NCI-H2081 (cell line): ENCODE measurements at places on chromosomes 12 and 14.

DNA sequence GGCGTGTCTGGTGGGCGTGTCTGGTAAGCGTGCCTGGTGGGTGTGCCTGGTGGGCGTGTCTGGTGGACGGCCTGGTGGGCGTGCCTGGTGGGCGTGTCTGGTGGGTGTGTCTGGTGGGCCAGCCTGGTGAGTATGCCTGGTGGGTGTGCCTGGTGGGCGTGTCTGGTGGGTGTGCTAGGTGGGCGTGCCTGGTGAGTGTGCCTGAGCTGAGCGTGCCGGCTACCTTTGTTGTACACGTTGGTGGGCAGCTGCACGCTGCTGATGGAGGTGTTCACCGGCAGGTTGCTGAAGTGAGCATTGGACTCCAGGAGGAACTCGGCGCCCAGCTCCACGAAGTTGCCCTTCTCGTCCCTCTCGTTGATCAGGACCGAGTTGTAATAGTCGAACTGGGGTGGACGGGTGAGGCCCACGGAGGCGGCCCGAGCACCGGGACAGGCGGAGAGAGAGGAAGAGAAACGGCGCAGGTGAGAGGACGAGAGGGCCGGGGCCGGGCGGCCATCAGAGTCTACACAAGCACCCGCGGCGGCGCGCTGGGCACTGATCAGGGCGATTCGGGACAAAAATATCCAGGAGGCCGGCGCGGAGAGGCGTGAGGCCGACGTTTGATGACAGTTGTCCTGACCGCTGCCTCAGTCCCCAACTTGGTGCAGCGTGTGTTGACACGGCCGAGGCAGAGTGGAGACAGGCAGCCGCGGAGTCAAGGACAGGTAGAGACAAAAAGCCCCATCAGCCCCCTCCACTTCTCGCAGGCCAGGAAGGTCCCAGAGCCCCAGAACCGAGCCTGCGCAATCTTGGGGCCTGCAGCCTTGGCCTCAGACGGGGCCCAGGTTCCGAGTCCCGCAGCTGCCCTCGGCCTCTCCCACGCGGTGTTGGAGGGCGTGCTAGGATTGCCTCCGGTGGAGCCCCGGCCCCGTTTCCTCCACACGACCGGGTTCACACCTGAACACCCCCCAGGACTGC, 10.5 kb downstream of the CACNA2D4 start:
- no peak for DNase-seq

DNA sequence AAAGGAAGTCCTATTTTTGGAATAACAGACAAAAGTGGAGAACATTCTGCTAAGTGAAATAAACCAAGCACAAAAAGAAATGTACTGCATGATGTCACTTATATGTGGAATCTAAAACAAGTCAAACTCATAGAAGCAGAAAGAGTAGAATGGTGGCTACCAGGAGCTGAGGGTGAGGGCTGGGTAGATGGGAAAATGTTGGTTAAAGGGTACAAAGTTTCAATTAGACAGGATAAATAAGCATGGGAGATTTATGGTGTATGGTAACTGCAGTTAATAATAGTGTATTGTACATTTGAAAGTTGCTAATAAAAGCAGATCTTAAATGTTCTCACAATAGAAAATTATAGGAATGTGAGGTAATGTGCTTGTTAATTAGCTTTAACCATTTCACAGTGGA, 12.8 kb downstream of the LUM start:
- DNase-seq = no peak

DNA sequence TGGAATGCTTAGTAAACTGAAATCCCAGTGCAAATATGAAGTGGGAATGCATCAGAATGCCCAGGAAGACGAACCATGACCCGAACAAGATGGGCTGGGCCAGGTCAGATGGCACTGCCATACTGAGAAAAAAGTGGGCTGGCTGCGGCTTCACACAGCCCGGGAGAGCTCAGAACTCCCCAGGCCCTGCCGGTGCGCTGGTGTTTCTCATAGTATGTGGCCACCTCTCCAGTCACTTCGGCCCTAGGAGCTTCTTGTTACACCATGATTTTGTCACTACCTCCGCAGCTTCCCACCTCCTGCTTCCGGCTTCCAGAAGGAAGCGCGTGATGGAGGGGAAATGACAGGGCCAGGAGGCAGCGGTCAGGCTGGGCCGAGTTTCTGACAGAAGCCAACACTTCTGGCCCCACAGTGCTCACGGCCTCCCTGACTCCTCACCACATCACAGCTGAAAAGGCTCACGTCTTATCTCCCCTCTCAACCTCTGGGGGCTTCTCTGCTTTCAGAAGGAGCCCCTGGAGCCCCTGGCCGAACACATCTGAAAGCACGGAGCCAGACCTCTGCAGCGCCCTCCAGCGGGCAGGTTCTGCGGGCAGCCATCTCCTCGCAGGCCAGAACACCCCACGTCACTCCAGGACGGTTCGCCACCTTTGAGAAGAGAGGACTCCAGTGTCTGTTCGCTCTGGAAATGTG, 30.7 kb downstream of the DAD1 start:
- no peak for DNase-seq

DNA sequence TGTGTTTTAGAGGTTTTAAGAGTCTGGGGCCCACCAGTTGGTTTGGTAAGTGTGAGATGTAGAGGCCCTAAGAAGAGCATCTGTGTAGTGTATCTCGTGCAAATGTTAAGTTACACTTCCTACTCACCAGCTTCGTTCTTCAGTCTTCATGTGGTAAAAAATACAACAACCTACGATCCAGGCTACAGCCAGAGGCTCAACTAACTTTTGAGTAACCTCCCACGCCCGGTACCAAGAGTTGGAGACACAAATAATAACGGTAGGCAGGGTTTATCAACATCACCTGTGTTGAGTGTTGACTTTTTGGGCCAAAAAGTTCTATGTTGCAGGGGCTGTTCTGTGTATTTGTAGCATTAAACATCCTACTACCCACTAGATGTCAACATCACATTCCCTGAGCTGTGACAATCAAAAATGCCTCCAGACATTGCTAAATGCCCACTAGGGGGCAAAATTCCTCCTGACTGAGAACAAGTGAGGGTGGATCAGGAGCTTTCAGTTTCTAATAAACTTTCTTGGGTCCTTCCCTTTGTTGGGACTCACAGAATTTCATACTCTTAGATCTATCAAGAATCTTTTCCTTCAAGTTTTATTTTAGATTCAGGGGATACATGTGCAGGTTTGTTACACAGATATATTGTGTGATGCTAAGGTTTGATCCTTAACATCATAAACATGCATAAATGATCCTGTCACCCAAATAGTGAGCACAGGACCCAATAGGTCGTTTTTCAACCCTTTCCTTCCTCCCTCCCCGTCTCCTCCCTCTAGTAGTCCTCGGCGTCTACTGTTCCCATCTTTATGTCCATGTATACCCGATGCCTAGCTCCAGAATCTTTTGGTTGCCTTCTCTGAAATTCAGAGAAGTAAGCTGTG, 94.7 kb downstream of the SLC2A13 start:
- peak; percentile 78 for DNase-seq

GRCh38 chr12:6044082-6044481, 80.4 kb downstream of the VWF start:
- no peak for DNase-seq

- no peak for DNase-seq
Measured at GRCh38 chr14:39768589-39768988, 336.4 kb upstream of the FBXO33 start.

- no peak for DNase-seq
Measured at GRCh38 chr14:98551028-98551427, 721.0 kb downstream of the BCL11B start.

- DNase-seq = no peak
Measured at GRCh38 chr12:51915003-51915625, 7.8 kb downstream of the ACVRL1 start.

- no peak for DNase-seq
Measured at GRCh38 chr14:72688990-72689671, 204.8 kb downstream of the DPF3 start.

DNA sequence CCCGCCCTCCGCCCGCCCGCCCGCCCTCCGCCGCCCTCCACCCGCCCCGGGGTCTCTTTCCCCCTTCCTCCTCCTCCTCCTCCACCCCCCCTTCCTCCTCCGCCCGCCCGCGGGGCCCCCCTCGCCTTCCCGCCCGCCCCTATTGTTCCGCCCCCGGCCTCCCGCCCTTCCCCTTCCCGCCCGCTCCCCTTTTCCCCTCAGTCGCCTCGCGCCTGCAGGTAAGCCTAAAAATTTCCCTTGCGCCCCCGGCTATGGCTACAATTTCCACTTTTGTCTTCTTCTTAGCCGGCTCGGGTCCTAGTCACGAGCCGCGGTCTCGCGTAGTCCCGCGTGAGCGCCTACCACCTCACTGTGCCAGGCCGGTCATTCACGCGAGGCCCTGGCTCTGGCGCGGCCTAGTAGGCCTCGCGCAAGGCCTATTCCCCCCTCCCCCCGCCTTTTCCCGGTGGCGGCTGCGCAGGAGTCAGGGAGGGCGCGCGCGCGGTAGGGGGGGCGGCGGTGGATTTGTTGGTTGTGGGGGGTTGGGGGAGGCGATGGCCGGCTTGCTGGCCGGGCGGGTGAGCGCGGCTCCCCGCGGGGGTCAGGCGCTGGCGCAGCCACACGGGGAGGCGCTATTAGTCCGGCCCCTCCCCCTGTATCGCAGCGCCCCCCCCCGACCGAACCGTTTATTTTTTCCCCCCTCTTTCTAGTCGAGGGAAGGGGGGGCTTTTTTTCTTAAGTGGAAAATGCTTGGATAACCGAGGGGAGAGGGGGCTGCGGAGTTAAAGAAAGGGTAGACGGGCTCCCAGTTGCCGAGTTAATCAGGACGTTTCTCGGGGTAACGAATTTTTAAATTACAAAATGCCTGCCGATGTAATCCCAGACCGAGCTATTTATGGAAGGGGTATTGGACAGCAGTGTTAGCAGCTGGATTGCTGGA, 516 bp downstream of the PCBP2 start:
- DNase-seq = peak; percentile 89

DNA sequence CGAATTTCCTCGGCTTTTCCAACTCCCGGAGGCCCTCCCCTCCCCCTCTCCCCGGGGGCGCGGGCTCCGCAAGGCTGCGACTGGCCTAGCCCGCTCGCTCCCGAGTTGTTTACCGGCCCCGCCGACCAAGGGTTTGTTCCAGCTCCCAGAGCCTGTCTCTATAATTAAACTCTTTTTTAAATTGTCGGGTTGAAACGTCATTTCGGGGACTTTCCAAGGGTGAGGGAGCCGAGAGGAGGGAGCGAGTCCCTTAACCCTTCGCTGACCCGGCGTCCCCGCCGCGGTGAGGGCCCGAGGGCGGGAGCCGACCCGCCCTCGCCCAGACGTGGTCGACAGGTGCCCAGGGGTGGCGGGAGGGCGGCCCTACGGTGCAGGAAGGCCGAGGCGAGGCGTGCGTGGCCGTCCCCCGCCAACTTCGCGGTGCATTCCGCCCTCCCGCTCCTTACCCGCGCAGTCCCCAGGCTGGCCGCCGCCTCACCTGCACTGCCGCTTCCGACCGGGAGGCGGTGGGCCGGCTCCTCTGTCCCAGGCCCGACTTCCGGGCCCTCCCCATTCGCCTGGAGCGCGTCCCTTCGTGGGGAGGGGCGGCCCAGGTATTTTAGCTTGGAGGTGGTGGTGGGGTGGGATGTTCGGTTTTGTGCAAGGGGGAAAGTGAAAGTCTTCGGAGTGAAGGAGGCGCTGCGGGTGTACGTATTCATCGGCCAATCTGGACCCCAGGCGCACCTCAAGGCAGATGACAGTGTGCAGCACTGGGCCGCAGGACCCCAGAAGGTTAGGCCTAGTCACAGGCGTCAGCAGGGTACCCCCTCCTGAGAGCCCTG, 2.9 kb upstream of the ZFP36L1 start:
- peak; percentile 38 for DNase-seq

- DNase-seq = no peak
Measured at GRCh38 chr14:102985665-102986064, 63.2 kb downstream of the AMN start.

- no peak for DNase-seq
Measured at GRCh38 chr12:47822401-47822800, 2.7 kb upstream of the HDAC7 start.

GRCh38 chr14:72598306-72598705, 295.6 kb downstream of the DPF3 start:
- no peak for DNase-seq

GRCh38 chr12:68140556-68140955, 19.0 kb downstream of the IFNG start:
- peak; percentile 29 for DNase-seq

DNA sequence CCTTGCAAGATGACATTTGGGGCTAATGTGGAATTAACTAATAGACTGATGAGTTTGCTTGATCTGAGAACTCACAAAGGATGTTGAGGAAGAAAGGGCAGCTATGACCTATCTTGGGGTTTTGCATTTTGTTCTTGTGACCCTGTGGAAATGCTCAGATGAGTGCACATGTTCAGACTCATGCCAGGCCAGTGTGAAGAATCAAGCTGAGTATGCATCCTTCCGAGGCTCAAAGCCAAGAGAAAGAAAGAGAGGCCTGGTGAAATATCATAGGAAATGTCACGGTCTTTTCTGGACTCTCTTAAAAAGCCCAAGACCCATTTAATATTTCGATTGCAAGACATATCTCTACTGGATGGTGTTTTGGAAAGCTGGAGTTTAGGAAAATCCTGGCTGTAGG, 96.3 kb downstream of the CACNA1C start:
- DNase-seq = no peak

DNA sequence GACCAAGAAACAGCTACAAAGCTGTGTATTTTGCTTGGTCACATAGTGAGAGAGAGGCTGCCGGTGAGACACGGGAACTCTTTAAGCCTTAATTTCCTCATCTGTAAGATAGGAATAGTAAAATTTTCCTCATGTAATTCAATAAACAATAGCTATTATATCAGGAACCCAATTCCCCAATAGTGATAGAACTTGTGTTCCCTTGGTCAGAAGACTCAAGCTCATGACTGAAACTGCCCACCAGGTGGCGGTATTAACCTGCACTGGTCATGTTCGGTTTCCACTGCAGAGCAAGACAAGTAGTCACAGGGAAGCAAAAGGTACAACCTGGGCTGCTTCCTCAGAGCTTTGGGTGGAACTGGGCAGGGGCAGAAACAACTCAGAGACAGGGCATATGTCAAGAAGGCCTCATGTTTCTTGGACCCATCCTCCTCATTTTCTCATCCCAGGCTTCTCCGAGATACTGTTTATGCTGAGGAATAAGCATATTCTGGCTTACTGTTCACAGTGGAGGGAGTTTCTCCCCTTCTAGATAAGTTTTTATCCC, 4.2 kb upstream of the AJUBA start:
- DNase-seq = peak; percentile 76

GRCh38 chr14:58914279-58914855, 274.1 kb upstream of the DAAM1 start:
- no peak for DNase-seq

DNA sequence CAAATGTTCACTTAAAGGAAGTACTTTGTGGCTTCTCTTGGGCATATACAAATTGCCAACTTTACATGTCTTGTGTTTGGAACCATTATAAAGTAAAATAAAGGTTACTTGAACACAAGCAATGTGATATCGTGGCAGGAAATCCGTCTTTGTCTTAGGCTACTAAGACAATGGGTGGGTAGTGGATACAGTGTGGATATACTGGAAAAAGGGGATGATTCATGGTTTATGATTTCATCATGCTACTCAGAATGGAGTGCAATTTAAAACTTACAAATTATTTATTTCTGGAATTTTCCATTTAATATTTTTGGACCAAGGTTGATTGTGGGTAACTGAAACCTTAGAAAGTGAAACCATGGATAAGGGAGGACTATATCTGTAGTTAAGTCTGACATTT, 48.4 kb downstream of the MYRFL start:
- no peak for DNase-seq
